OCI-M1 (cell line): ENCODE measurements at places on chromosomes 3 and 15.

DNA sequence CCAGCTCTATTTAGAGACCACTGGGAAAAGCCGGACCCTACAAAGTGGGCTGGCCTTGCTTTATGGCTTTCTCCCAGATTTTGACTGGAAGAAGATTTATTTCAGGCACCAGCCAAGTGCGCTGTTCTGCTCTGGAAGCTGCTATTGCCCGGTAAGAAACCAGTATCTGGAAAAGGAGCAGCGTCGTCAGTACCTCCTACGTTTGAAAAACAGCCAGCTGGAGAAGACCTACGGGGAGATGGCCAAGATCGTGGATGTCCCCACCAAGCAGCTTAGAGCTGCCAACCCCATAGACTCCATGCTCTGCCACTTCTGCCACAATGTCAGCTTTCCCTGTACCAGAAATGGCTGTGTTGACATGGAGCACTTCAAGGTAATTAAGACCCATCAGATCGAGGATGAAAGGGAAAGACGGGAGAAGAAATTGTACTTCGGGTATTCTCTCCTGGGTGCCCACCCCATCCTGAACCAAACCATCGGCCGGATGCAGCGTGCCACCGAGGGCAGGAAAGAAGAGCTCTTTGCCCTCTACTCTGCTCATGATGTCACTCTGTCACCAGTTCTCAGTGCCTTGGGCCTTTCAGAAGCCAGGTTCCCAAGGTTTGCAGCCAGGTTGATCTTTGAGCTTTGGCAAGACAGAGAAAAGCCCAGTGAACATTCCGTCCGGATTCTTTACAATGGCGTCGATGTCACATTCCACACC lies 60.9 kb downstream of the PXYLP1 start:
- no peak for DNase-seq

- DNase-seq, result no peak
Measured at GRCh38 chr3:47377186-47377585, 3.6 kb upstream of the PTPN23 start.

- peak; percentile 38 for DNase-seq
Measured at GRCh38 chr3:62131620-62132019, 241.7 kb downstream of the FEZF2 start.

GRCh38 chr3:186173224-186173815 lies 64.4 kb upstream of the ETV5 start:
- no peak for DNase-seq

DNA sequence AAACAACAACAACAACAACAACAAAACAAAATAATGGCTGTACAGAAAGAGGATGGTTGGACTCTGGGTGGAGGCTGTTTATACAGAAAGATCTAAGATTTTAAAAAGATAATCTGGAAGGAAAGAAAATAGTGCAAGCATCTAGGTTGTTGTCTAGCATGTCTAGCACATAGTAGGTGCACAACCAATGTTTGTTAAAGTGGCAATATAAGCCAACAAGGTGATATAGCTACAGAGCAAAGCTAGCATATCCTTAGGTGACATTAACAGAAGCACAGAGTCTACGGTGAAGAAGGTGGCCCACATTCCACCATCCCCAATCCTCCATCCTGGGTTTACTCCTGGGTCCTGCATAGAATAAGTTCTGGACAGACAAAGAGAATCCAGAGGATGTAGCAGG lies 4.7 kb downstream of the TMEM40 start:
- no peak for DNase-seq

DNA sequence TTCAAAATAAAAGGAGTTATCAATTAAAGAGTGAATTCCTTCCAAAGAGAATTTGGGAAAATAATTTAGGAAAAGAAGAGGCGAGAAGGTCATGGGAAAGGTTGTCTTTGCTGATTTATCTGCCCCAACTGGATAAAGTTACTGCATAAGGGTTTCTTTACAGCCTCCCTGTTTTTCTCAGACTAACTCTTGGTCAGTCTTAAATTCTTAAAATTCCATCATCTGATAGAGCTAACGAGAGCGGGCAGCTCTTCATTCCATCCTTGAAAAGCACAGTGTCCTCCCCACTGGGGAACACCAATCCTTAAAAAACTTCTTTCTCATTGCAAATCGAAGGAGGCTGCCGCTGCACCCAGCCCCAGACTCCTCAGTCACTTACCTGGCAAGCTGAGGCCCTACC lies 107.2 kb downstream of the PGPEP1L start:
- DNase-seq, result no peak

- DNase-seq, result no peak
Measured at GRCh38 chr15:40915116-40915661, 14.0 kb upstream of the DLL4 start.

GRCh38 chr15:45640616-45641015 lies 5.8 kb downstream of the SQOR start:
- DNase-seq, result no peak

GRCh38 chr3:68996356-68996995 lies 17.0 kb downstream of the EOGT start:
- no peak for DNase-seq

DNA sequence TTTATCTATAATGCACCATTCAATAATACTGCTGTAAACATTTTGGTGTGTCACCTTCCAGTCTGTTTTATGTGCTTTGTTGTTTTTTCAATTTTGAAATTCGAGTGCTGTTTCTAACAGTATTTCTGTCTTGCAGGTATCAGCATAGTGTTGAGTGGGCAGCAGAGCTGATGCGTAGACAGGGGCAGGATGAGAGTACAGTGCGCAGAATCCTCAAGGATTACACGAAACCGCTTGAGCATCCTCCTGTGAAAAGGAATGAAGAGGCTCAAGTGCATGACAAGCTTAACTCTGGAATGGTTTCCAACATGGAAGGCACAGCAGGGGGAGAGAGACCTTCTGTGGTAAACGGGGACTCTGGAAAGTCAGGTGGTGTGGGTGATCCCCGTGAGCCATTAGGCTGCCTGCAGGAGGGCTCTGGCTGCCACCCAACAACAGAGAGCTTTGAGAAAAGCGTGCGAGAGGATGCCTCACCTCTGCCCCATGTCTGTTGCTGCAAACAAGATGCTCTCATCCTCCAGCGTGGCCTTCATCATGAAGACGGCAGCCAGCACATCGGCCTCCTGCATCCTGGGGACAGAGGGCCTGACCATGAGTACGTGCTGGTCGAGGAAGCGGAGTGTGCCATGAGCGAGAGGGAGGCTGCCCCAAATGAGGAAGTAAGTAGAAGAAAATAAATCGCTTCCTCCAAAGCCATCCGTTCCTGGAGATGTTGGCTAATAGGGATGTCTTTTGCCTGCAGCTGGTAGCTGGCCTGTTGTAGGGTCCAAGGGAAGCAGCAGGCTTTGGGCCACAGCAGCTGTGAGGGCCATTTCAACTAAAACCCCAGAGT lies 19.1 kb downstream of the TSEN2 start:
- no peak for DNase-seq
